Progenitor cell of endocrine pancreas (in vitro differentiated cells): ENCODE measurements at places on chromosomes 1 and 21.

GRCh38 chr1:6143395-6143794 lies 36.7 kb downstream of the CHD5 start:
- no peak for DNase-seq

GRCh38 chr1:177783051-177783450 lies 186.8 kb downstream of the SEC16B start:
- DNase-seq, result no peak

- DNase-seq, result no peak
These were observed 120.2 kb downstream of the MRPL39 start for GRCh38 chr21:25487046-25487594.

DNA sequence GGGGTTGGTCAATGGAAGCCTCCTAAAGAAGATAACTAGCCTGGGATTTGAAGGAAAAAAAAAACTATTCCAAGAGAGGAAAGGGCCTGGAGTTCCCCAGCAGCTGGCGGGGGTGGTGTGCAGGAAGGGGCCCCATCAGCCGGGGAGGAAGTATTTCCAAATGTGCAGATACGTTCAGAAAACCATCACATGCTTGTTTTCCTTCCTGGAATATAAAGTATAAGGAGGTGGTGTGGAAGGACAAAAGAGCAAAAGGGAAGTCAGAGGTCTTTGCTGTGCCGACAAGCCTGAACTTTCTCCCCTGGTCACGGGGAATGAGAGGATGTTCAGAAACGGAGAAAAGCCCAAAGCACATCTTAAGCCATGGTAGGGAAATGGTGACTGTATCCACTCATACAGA lies 72.0 kb upstream of the BACE2 start:
- DNase-seq, result no peak

DNA sequence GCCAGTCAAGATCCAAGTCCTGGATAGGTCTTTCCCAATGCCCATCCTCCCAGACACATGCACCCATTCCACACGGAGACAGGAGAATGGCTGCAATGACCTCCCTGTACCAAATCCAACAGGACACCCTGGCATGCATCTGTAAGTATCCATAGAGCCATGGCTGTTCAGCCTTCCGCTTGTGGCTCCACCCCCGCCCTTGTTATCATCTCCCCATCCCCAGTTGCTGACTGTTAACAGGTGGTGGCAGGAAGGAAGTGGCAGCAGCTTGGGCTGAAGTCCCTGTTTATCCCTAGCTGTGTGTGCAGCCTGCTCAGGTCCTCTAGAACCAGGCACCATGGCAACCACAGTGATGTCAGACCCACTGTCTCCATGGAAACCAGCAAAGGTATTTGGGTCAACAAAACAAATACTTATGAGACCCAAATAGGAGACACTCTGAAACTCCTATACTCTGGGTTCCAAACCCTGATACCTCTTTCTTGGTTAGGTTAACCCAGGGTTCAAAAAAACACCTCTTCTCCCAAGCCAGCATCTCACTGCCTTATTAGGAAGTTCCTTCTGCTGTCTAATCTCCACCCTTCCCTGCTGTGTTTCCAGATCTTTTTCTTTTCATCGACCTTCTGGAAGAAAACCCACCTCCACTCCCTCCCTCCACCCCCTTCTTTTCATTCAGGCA lies 721 bp downstream of the PBXIP1 start:
- no peak for DNase-seq

DNA sequence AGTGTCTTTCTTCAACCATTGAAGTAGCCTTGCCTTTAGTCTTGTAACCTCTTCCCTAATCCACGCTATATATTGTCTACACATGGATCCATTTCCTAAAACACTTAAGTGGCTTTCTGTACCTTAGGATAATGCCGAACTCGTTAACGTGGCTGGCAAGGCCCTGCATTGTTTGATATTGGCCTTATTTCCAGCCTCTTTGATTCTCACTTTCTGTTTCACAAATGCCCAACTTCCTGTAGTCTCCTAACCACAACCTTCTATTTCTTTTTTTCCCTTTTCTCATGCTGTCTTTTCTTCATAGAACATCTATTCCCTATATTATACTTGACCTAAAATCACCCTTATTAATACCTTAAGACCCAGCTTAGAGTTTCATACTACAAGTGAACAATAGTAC lies 536.0 kb downstream of the LMO4 start:
- DNase-seq, result no peak

- DNase-seq, result no peak
These were observed 8.4 kb downstream of the RPS6KA1 start for GRCh38 chr1:26537951-26538352.

DNA sequence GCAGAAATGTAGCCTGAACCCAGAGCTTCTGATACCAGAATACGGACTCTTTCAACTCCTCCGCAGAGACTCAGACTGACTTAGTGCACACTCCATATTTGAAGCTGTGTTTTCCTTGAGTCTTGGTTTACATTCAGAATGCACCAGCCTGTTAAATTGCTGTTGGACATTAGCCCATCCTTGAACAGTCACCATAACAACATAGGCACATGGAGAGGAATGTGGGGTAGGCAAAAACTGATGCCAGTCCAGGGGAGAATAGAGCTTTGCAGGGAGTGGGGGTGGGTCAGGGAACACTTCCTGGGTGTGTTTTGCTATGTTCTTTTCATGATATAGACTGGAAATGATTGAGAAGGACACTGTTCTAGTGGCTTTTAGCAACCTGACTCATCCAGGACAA lies 76.3 kb upstream of the CACNA1E start:
- DNase-seq, result no peak

DNA sequence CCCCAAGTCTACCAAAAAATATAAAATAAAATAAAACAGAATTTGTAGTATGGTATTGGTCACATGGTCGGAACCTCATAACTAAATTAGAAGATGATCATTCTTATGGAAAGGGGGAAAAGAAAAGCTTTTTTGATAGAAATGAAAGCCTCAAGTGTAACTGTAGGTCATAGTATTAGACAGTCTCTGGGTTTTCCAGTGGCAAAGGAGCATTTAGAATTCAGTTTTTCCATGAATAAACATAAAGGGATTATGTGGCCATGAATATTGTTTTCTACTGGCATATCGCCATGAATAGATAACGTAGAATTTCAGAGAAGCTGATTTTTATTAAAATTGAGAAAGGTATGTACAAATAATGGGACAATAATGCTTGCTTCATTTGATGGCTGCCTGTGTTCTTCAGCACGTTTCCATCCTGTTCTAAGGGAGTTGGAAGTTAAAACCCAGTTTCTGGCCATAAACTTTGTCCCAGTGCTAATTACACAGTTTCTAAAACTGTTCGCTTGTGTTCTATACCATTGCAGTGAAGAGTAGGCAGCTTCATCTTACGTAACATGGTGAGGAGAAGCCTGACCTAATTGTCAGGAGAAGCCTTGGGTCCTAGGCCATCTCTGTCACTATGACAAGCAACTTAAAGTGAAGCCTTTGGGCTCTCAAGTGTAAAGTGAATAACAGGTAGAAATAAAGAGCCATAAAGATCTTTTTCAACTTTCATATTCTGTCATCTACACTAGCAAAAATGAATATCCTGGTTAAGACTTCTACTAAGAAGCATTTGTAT lies 70.5 kb upstream of the PGD start:
- no peak for DNase-seq

GRCh38 chr1:21847223-21848205 lies 35.4 kb downstream of the LDLRAD2 start:
- DNase-seq, result no peak

DNA sequence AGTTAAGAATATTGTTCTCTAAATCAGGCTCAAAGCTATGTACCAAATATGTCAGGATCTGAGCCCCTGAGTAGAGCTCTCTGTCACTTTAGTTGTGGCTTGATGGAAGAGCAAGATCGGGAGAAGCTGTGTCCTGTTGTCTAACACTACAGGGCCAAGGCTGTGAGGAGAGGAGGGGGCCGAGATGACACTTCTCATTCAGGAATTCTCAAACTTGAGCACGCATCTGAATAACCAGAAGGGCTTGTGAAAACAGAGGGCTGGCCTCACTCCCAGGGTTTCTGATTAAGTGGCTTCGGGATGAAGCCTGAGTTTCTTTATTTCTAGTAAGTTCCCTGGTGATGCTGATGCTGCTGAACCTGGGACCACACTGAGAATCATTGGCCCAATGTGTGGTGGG lies 209.2 kb upstream of the DAB1 start:
- DNase-seq, result no peak
